CD4-positive, alpha-beta T cell treated with Interleukin-15 for 4 hours (primary cell): ENCODE measurements at places on chromosomes 6 and 20.
A peak's percentile ranks its signal among the peaks of the same experiment; 100 is the strongest.

DNA sequence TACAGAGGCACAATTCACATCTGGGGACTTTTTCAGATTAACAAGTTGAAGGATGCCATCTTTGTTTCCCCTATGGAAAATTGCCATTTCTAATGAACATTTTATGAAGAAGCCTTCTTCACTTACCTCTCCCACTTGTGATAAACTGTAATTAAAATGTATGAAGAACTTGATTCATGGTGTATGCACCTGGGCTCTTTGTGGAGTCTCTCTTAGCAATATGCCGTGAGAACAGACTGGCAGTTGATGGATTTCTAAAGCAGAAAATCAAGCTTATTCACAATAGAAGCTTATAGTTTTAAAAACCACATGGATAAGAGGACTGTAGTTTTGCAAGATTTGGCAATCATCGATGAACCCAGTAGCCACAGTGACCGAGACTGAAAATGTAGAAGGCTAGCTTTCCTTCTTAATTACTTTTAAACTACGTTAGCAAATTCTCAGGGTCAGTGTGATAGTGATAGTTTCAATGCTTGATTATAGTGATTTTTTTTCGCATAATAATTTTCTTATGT lies 270.6 kb downstream of the PRL start:
- DNase-seq, result no peak

DNA sequence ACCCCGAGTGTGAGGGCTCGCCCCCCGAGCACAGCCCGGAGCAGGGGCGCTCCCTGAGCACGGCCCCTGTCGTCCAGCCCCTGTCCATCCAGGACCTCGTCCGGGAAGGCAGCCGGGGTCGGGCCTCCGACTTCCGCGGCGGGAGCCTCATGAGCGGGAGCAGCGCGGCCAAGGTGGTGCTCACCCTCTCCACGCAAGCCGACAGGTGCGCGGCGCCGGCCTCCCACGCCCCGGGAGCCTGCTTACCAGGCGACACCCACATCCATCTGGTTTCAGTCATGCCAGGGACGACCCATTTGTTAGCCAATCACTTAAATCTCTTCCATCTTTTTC lies 73.5 kb upstream of the PBOV1 start:
- DNase-seq, result no peak

- DNase-seq, result no peak
Observed at GRCh38 chr6:55136916-55137315, 37.4 kb upstream of the HCRTR2 start.

- no peak for DNase-seq
Observed at GRCh38 chr6:143647732-143648131, 30.0 kb upstream of the PHACTR2 start.

- DNase-seq, result no peak
Observed at GRCh38 chr20:38173237-38174156, 8.4 kb upstream of the TGM2 start.

DNA sequence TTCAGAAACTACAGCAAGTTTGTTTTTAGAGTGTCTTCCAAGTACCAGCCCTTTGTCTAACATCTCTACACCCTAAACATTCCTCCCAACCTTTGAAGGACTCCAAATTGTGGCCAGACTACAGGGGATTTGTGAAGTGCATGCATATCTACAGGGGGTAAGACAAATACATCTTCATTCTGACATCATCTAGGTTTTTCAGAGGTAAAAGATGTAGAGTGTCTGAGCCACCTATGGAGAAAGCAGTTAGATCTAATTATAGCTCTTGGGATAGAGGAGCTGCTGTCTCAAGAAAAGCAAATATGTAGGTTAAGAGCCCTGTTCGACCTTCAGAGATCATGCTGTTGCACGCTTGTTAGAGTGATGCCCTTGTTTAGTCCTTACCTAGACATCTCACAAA lies 617.7 kb upstream of the AGPAT4 start:
- DNase-seq, result no peak

- no peak for DNase-seq
Observed at GRCh38 chr20:56316051-56316450, 42.7 kb upstream of the FAM210B start.

DNA sequence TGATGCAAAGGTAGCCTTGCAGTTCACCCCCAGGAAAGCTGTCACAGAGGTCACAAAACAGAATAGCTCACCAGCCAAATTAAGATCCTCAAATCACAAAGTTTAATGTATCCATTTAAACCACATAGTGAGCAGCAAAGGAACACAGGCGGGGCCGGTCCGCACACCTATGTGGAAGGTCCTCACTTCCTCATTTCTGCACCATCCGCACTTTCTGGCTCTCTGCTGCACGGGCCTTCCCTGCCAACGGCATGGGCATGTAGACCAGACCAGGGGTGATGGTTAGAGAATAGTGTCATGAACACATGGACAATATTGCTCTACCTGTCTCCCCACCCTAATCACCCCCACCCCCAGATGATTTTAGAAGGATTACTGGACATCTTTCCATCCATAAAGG lies 12.1 kb upstream of the TBXT start:
- DNase-seq, result no peak

- DNase-seq, result no peak
Observed at GRCh38 chr20:16749573-16749972, 1.4 kb downstream of the OTOR start.

DNA sequence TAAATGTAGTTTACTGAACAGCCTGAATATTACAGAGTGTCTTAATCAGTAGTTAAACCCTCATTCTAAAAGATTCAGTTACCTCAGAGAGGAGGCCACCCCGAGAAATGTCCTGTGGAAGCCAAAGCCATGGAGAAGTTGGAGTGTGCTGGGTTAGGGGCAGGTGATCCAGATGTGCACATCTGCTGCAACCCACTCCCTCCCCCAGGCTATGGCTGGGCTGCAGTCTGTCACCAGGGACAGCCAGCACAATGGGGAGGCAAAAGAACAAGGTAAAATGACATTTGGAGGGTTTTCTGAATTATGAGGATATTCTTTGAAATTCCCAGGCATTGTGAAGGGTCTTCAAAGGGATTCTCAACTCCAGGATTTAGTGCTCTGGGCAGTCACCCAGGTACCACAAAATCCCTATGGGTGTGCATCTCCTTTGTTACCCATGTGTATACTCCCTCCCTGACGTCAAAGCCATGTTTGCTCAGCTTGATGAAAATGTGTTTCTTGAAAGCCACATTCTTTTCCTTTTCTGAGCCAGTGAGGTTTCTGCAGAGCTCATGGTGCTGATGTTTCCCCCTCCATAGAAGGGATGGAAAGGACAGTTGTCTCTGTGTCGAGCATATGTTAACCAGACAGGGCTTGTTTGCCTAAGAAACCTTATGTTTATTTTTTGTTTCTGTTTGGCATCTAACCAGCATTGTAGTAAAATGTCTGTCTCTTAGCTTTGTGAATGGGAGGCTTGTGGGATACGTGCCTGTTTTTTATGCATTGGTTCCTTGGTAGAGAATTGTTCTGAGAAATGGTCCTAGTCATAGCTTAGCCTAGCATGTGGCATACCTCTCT lies 212.3 kb upstream of the TBX18 start:
- DNase-seq, result no peak

- no peak for DNase-seq
Observed at GRCh38 chr20:1536893-1537730, 20.4 kb downstream of the SIRPD start.

- DNase-seq, result no peak
Observed at GRCh38 chr6:16224409-16224808, 14.0 kb upstream of the GMPR start.

DNA sequence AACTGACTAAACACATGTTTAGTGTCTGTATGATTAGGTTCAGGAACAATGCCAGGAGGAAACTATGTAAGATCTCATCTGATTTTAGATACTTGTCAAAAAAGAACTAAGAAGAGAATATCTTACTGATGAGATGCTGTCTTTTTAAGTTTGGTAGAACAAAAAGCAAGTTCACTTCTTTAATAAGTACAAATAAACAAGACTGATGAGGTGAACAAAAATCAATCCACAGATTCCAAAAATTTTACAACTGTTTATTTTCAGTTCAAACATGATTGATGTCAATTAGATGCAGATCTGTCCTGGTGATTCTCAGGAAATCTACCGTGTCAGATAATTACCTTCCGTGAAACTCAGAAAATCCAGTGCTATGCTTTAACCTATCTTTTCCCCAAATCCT lies 24.9 kb downstream of the EPHA7 start:
- no peak for DNase-seq

DNA sequence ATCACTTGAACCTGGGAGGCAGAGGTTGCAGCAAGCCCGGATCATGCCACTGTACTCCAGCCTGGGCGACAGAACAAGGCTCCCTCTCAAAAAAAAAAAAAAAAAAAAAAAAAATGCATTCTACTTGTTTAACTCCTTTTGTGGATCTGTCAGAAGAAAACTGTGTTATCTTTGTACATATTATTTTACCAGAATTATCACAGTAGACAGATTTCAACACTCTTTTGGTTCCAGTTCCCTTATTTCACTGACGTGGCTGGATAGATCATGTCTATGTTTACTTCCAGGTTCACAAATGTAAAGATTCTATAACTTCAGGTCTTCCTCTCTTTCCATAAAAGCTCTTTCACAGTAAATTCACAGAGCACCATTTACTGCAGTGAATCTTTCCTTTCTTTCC lies 18.4 kb downstream of the NUDT3 start:
- DNase-seq, result no peak

DNA sequence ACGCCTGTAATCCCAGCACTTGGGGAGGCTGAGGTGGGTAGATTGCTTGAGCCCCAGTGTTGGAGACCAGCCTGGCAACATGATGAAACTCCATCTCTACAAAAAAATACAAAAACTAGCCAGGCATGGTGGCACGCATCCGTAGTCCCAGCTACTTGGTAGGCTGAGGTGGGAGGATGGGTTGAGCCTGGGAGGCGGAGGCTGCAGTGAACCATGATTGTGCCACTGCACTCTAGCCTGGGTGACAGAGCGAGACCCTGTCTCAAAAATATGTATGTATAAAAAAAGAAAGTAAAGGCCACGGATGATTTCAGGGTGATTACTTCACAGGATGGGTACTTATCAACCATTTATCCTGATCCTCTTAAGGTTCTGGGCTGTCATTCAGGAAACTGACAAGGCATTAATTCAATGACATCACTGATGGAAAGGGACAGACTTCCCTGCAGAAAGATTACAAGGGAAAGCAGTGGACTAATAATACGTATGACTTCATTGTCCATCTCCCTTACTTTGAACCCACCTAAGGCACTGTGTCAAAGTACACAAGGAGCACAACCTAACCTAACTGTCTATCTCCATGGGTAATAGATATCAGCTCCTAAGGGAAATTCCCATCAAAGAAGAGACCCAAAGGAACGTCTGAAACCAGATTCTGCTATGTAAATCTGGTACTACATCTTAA lies 61.2 kb downstream of the ZMYND8 start:
- no peak for DNase-seq

GRCh38 chr6:166540631-166541331 lies 45.7 kb downstream of the RAMACL start:
- peak; percentile 81 for DNase-seq

- DNase-seq, result no peak
Observed at GRCh38 chr20:3221398-3222226, 12.3 kb downstream of the ITPA start.

- no peak for DNase-seq
Observed at GRCh38 chr20:25082498-25082873, 545 bp upstream of the VSX1 start.

DNA sequence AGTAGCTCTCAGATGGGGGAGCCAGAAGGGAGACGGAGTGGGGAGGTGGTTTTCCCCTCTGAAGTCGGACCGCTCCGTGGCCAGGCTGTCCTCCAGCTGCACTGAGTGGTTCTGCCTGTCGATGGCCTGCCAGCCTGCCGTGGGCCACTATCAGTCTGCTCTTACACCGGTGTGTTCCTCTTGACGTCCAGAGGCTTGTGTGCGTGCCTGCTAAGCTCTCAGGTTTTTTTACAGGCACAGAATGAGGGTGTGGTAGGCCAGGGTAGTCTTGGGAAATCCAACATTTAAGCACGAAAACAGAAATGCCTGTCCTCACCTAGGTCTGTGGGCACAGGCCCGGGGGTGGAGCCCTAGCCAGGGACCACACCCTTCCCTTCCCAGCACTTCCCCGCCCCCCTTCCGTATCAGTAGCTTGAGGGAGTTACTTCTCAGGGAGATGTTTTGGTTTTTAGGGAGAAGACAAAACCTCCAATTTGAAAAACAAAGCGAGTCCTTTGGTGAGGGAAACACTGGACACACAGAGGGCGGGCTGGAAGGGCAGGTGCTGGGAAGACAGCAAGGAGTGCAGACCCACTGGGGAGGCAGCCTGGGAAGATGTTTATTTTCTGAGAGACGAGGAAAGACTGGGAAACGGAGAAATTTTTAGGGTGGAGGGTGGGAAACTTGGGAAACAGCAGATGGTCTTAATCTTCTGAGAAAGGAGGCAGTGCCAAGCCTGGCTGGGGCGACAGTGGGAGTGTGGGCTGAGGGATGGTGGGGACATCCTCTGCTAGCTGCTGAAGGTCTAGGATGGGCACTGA lies 106.5 kb downstream of the LY86 start:
- no peak for DNase-seq

DNA sequence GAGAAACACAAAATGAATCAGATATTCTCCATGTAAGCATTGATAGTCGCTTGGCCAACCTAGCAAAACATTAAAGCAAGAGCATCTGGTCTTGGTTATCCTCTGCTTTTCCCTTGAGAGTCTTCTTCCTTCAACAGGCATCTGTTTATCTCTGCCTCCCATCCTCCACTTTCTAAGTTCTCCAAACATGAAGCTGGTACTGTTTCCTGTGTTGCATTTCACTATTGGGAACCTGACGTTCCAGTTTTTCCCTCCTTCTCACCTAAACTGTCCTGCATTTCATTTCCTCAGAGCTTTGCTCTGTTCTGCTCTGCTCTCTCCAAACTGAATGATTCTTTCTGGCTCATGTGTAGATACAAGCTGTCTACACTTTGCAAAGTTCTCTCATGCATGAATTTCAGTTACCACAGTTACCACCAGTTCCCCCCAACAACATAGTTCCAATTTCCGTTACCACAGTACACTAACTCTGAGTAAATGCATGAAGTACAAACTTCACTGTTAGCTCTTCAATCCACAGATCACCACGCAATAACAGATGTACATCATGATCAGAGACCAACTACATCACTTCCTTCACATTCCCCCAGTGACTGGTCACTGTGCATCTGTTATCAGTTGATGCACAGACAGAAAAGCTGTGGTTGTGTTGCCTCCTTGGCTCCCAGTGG lies 86.7 kb upstream of the F13A1 start:
- DNase-seq, result no peak

DNA sequence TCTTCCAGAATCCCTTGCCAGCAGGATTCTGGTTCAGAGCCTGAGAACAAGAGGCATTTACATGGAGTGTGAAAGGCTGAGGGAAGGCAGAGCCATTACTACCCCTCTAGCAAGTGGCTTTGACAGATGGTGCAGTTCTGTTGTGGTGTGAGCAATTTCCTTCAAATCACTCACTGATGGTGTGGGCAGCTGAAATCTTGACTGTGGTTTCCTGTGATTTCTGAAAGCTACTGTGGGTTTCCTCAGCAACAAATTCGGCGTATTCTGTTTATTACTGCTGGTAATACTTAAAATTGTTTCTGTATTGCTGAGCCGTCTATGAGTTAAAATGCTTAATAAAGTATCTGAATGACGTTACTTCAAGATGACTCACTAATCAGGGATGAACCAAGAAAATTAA lies 181.5 kb upstream of the TCF21 start:
- DNase-seq, result peak; percentile 25

GRCh38 chr20:48493966-48494365 lies 333.8 kb downstream of the PREX1 start:
- DNase-seq, result no peak
